ENCODE measurements at places on chromosomes 2 and 18.

DNA sequence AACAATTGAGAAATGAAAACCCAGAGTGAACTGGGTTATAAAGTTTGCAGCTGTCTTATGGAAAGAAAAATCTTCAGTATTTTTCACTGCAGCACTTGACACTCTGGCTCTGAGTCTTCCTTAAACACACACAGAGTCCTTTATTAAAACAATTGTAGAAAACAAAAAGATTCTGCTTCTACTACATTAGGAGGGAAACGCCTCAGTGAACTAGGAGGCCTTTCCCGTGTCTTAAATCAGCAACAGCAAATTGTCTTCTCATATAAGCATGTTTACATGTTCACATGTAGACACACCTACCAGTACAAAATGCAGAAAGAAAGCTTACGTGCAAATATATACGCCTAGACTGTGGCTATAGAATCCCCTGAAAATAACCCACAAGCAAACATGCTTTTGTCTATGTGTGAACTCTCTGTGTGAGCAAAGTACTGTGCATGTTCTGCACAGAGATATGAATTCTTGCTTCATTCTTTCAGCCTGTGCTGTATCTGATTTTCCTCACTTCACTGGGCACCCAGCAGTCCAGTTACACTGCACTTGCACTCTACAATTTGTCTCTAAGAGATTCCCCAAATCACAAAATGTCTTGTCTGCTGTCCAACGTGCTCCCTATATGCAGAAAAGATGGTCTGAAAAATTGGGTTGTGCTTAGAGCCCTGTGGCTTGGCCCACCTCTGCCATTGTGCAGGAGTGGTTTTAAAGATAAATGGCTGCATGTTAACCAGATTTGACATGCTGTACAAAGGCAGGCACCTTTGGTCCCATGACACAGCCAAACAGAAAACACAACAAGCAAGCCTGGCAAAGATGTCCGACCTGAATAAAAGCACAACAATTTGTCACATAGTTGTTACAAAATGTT, 24.5 kb downstream of the ZEB2 start:
- DNase-seq = no peak

DNA sequence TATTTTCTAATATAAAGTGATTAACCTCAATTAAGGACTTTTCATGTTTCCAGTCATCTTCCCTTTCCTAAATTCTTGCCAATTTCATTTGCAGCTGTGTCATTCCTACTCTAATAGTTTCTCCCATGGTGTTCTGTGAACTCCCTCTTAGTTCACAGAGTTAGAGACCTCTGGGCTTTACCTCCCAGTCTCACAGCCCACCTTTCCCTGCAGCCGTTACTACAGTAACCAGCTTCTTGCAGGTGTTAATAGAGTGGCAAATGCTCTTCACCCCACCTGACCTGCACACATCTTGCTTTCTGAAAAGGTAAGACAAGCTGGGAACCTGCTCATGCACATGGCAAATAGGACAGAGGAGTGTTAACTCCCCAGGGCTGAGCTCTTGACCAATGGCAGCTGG, 250.1 kb downstream of the FBXO15 start:
- no peak for DNase-seq

DNA sequence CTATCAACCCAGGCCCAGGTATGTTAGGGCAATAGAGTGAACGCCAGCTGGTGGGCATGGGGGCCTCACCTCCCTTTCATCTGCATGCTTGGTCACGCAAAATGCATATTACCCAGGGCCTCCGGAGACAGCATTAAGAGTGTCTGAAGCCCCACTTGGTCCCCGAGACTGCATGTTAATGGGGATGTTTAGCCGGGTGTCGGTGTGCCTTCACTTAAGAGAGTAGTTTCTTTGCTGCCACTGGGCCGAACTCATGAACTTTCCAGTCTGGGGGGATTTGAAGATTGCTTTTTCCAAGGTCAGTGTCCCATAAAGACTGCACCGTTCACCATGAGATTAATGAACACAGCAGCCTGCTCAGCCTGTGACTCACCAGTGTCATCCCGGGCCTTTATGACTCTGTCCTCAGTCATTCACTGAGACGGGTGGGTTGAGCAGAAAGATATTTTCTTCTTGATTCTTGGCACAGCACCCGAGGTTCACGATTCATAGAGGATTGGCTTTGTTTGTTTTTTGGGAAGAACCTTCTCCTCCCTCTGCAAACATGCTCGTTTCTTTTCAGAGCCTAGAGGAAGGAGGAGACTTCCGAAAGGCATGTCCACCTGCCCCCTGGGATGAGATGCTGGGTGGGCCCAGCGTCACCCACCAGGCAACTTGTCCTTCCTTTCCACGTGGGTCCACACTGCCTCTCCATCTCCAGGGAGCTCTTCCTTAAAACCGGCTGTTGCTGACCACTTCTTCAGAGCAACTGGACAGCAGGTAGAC, 199.1 kb downstream of the GLI2 start:
- DNase-seq = no peak

DNA sequence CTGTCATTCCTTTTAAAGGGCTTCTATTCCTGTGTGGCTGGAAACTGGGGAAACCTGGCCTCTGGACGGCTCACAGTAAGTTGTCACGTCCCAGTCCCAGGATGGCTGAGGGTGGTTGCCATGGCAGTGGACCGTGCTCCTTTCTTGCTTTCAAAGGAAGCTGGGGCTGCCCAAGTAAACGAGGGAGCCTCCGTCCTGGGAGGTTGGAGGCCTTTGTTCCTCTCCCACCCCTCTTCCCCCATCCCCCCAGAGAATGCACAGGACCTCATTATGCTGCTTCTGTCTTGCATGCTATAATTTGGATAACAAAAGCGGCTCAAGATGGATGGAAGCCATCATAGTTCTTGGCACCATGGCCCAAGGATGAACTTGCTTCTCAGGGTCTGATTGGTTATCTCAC, 325.5 kb upstream of the HS6ST1 start:
- no peak for DNase-seq

DNA sequence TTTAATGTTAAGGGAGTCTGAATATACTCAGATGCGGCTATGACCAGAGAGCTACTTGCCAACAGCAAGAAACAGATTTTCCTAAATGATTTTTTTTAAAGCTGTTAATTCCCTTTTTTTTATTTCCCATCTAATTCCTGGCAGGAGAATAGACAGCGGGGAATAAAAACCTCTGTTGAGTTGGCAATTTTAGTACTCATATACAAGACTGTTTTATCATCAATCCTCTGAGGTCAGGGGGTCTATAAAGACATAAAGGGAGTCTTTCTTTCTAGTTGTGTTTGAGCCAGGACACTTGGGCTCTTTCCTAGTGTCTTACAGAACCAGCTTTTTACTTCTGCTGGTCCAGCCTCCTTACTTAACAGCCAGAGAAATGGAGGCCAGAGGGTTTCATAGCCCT, 29.4 kb downstream of the MAIP1 start:
- DNase-seq = no peak

DNA sequence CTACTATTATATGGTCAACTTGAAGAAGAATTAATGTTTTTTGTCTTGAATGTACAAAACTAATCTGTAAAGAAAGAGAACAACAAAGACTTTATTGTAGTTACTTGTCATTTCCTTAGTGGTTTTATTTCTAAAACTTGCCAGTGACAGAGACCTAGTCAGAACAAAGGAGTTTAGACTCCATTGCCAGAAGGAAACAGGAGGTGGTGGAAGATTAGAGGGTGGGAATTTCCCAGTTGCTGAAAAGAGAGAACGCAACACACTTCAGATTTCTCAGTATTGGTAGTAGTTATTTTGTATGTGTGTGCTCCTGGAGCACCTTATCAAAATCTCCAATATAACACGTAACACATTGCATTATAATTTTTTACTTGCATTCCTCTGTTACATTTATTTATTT, 81.4 kb downstream of the CDCA7 start:
- no peak for DNase-seq

DNA sequence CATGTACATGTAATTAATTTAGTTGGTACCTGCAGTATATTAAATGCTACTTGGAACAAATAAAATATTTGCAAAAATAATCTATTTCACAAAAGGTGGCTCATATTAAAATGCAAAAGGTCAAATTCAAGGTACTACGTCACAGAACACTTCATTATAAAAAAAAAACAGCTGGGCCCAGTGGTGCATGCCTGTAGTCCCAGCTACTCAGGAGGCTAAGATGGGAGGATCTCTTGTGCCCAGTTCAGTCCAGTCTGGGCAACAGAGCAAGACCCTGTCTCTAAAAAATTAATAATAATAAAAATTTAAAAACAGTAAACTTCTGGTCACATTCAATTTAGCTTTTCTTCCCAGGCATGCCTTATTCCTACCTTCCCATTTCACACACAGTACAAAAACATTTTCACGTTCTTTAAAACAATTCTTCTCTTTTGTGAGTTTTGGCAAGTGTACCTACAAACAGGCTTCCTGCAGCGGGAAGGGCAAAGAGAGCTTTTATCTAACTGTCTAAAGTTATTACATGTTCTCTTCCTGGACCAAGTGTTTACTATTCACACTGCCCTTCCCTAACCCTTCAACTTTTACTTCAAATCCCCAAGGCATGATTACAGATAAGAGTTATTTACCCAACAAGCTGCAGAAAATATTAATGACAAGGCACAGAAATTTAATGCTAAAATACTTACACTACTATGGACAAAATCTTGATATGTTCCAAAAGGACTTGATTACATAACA, 10.7 kb downstream of the BAZ2B start:
- no peak for DNase-seq

- no peak for DNase-seq
These were observed 361.3 kb downstream of the ZNF521 start for GRCh38 chr18:24990671-24991134.

DNA sequence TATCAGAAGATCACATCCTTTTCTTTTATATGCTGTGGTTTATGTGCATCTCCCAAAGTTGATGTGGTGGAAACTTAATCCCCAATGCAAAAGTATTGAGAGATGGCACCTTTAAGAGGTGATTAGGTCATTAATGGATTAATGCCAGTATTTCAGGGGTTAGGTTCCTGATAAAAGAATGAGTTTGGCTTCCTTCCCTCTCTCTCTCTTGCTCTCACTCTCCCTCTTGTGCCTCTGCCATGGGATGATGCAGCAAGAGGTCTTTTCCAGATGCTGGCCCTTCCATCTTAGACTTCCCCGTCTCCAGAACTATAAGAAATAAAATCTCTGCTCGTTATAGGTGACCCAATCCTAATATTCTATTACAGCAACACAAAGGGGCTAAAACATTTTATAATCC, 85.0 kb downstream of the TTC27 start:
- DNase-seq = no peak

DNA sequence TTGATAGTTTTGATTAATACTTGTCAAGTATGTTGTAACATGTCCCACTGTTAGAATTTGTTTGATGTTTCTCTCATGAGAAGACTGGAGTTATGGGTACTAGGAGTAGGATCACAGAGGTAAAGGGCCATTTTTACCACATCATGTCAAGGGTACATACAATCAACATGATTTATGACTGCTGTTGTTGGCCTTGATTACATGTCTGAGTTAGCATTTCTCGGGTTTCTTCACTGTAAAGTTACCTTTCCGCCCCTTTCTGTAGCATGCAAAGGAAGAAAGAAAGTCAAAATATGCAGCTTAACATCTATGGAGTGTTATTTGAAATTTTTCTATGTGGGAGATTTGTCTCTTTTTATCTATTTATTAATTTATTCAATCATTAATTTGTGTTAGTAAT, 1456.4 kb downstream of the SUCLG1 start:
- DNase-seq = no peak

- no peak for DNase-seq
These were observed 51.5 kb upstream of the CNGA3 start for GRCh38 chr2:98294711-98295110.

GRCh38 chr2:236587861-236588815, 18.5 kb downstream of the ACKR3 start:
- DNase-seq = no peak

DNA sequence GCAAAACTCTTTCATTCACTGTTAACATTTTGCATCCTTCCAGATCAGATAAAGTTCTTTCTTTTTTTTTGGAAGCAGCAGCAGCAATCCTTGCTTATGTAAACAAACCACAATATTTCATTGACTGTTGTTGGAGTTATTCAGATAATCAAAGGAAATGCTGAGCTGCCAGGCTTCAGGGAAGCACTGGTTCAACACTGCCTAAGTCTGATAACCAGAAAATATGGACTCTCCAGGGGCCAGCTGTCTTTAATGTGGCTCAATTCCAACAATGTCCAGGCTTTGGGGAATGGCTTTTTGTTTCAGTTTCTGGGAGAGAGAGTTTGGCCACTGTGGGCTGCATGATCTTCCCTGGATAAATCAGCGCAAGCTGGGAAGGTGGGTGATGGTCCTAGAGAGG, 354.3 kb downstream of the AKAIN1 start:
- DNase-seq = no peak

- DNase-seq = no peak
These were observed 103.7 kb downstream of the CTAGE1 start for GRCh38 chr18:22314001-22314400.

DNA sequence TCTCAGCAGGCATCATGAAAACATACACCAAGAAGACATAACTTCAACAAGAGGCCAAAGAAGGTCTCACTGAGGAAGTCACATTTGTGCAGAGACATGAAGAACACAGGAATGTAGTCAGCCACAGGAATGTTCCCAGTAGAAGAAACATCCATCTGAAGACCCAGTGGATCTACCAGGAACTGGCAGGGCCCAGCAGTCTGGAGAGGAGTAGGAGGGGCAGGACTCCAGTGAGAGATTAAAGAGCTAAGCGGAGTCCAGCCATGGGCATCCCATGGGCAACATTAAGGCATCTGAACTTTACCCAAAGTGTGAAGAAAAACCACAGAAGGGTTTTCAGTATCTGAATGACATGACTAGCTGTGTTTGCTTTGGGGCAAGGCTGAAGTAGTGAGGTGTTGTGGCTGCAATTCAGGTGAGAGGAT, 103.1 kb downstream of the UPP2 start:
- no peak for DNase-seq

GRCh38 chr2:158781353-158781961, 13.7 kb upstream of the DAPL1 start:
- no peak for DNase-seq

- no peak for DNase-seq
These were observed 632.4 kb downstream of the NYAP2 start for GRCh38 chr2:226031647-226032501.

DNA sequence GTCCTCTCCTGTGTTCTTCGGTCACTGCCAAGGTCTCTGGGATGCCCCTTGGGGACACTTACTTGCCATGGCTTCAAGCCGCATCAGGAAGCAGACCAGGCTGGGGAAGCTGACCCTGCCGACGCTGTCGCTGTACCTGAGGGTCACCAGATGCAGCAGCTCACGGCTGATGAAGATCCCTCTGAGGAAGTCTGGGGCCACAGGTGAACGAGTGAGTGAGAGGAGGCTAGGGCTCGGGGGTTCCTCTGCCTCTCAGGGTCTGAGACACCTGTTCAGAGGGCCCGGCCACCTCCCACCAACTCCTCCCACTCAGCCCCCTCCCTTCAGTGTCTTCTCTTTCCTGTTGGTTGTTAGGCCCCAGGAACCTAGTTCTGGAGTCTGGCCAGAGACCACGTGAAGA, 74.9 kb downstream of the CAPN13 start:
- no peak for DNase-seq

DNA sequence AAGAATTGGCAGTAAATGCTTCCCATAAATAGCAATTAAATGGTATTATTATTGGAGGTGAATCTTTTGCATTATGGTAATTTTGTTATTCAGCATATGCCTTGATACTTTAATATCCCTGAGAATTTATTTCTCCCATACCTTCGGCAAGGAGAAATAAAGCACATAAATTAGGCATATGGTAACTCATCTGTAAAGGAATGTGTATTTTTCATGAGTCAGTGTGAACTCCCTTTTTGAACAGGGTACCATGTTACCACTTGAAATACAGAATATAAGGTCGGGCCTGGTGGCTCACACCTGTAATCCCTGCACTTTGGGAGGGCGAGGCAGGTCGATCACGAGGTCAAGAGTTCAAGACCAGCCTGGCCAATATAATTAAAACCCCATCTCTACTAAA, 18.4 kb downstream of the METTL21A start:
- no peak for DNase-seq

- no peak for DNase-seq
These were observed 200.5 kb downstream of the HRH4 start for GRCh38 chr18:24660956-24661355.
